Pancreas (tissue), 10 donors: ENCODE measurements at places on chromosomes 12 and 14.

DNA sequence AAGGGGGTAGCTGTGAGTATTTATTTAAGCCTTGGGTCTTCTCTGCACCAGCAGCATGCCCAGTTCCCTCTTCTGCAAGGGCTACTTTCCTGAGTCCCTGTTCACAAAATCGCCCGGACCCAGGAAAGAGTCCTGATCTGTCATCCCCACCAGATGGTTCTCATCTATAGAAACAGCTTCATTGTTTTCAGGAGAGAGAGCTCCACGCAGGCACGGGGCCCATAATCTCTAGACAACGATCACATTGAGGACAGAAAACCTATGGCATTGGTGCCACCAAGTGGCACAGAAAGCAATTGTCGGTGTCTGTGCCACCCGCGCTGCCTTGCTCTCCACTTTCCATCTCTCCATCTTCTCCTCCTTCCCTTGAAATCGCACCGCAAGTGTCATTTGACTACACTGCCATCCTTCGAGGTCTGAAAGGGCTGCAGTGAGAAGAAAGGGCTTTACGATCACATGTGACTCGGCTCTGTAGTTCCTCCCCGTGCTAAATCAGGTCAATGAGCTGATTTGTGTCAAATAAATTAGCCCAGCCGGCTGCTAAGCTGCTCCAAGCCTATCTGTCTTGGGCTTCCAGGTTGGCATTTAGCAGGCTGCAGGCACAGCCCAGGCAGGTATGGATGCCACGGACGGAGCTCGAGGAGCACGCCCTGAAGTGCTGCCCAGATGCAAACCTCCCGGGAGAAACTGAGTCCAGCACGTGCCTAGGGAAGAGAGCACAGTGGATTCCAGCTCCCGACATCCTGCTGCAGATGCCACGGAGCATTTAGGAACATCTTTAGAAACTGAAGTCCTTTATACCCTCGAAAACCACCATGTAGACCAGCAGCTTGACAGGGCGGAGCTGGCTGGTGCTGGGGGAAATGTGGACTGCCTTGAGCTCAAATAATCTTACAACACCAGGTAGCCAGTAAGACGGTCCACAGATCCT is 28.8 kb downstream of the SPRING1 start:
- no peak overlapping the region for H3K4me3 ChIP-seq
- H3K27me3 ChIP-seq, result no peaks in the 10 kb centered on the region
- no peaks in the 10 kb centered on the region for H3K36me3 ChIP-seq
- peaks cover 6% of the 10 kb centered on the region for H3K4me1 ChIP-seq
- peak; percentile 46 for DNase-seq

DNA sequence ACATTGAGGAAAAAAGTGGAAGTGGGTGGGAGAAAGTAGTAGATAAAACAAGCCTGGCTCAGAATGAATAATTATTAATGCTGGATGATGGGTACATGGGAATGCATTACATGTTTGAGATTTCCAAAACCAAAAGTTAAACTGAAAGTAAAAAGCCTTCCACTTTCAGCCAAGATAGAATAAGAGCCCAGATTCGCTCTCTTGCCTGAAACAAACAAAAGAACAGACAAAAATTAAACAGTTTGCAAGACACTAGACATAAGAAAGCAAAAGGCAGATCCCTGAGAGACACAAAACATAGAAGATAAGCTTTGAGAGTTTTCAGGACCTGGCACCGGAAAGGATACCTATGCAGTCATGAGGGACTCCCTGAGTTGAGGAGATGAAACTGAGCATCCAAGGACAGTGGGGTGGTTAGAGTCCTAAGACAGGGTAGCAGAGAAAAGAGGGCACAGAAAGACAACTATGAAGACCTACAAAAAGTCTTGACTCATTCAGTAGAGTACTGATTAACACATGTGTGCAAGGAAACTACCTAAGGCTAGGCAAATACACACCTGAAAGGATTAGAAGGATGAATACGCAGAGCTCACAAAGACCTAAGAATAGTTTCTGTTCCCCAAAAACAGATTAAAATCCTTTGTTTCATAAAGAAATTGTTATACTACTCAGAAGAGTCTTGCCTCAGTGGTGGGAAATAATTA is 54.1 kb downstream of the CEP83 start:
- H3K4me1 ChIP-seq, result no peaks in the 10 kb centered on the region
- no peak overlapping the region for H3K4me3 ChIP-seq
- H3K27me3 ChIP-seq, result no peaks in the 10 kb centered on the region
- no peaks in the 10 kb centered on the region for H3K36me3 ChIP-seq
- no peak overlapping the region for H3K27ac ChIP-seq
- DNase-seq, result no peak

GRCh38 chr14:34465069-34465859 is 3.2 kb upstream of the SPTSSA start:
- H3K27me3 ChIP-seq, result no peaks in the 10 kb centered on the region
- H3K36me3 ChIP-seq, result no peaks in the 10 kb centered on the region
- DNase-seq, result no peak

GRCh38 chr14:58637391-58638230 is at the start of gene DACT1:
DACT1 (plus strand) TSS chr14:58637962; CDS start chr14:58638203, 241 bp downstream.
- peak; percentile 25 for DNase-seq
- peak within 1 kb of the TSS; percentile 44 for H3K4me3 ChIP-seq
- H3K4me1 ChIP-seq, result peaks cover 7% of the 10 kb centered on the region
- H3K27me3 ChIP-seq, result no peaks in the 10 kb centered on the region

DNA sequence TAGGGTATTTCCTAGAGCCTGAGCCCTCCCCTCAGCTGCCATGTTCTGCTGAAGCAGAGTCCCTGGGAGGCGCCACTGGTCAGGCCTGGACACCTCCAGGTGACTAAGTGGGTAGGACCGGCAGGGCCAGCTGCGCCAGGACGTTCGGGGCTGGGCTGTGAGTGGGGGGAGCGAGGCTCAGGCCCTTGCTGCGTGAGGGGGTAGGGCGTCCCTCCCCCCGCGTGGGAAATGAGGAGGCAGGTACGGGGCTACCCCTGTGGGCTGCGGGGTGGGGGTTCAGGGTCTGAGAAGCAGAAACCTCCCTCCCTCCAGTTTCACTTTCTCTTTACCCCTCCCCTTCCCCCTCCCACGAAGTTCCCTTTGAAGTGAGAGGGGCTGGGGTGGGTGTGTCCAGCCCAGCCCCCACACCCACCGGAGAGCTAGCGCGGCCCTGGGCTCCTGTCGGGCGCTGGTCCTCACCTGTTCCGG is 22.1 kb upstream of the KIF26A start:
- peak; percentile 46 for DNase-seq
- H3K4me3 ChIP-seq, result peak overlapping the region; percentile 69
- no peaks in the 10 kb centered on the region for H3K4me1 ChIP-seq
- no peaks in the 10 kb centered on the region for H3K36me3 ChIP-seq

DNA sequence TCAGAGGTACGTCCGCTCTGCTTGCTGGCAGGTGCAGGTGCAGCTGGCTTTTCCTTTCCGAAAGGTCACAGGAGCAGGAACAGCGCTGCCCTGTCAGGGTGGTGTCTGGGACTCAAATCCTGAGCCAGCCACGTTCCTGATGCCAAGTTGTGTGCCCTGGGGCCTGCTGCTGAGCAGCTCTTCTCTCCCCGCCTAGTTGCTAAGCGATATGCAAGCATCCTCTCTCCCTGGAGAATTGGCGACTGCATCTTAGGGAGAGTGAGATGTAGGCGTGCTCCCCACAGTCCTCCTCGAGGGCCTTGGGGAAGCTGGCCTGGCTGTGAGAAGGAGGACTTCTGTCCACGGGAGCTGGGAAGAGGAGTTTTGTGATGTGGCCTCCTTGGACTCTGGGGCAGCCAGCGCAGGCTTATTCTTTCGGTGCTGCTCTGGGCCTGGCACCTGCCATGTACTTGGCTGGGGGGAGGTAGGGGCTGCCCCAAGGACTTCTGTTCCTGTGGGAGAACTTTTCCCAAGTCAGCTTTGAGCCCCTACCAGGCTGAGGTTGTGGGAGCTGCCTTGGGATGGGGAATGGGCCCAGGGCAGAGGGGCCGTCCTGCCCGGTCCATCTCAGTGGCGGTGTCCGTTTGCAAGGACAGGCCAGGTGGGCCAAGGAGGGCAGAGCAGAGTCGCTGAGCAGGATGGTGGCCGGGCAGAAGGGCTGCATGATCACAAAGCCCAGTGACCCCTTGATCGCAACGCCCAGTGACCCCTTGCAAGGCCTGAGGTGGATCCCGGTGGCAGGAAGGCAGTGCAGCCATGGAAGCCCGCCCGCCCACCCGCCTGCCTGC is 183.5 kb downstream of the ADGRD1 start:
- no peaks in the 10 kb centered on the region for H3K36me3 ChIP-seq
- H3K27ac ChIP-seq, result no peak overlapping the region
- H3K4me1 ChIP-seq, result no peaks in the 10 kb centered on the region

- H3K27ac ChIP-seq, result no peak overlapping the region
- H3K4me1 ChIP-seq, result no peaks in the 10 kb centered on the region
- H3K4me3 ChIP-seq, result no peak overlapping the region
- H3K36me3 ChIP-seq, result no peaks in the 10 kb centered on the region
- DNase-seq, result peak; percentile 23
Measured at GRCh38 chr12:53965281-53966084, 7.4 kb upstream of the HOXC11 start.

- no peaks in the 10 kb centered on the region for H3K27me3 ChIP-seq
- no peak for DNase-seq
- no peak overlapping the region for H3K4me3 ChIP-seq
- no peak overlapping the region for H3K27ac ChIP-seq
- no peaks in the 10 kb centered on the region for H3K4me1 ChIP-seq
Measured at GRCh38 chr12:78959556-78959955, 95.0 kb downstream of the SYT1 start.

- DNase-seq, result no peak
- H3K4me1 ChIP-seq, result peaks cover 7% of the 10 kb centered on the region
- peak overlapping the region; percentile 94 for H3K27ac ChIP-seq
- H3K27me3 ChIP-seq, result no peaks in the 10 kb centered on the region
- H3K36me3 ChIP-seq, result no peaks in the 10 kb centered on the region
Measured at GRCh38 chr12:27524494-27524835, 459 bp downstream of the PPFIBP1 start.

GRCh38 chr12:74119811-74120362 is 417.7 kb upstream of the ATXN7L3B start:
- no peaks in the 10 kb centered on the region for H3K36me3 ChIP-seq
- H3K4me1 ChIP-seq, result no peaks in the 10 kb centered on the region
- DNase-seq, result no peak
- no peak overlapping the region for H3K27ac ChIP-seq
- no peaks in the 10 kb centered on the region for H3K27me3 ChIP-seq
